Activated T-cell treated with anti-CD3 and anti-CD28 coated beads, Interleukin-2, amount 50 U/mL, for 48 hours (primary cell): ENCODE measurements at places on chromosomes 13 and 19.
A peak's percentile ranks its signal among the peaks of the same experiment; 100 is the strongest.

GRCh38 chr13:71477735-71478134 lies 389.3 kb downstream of the DACH1 start:
- no peak for DNase-seq

DNA sequence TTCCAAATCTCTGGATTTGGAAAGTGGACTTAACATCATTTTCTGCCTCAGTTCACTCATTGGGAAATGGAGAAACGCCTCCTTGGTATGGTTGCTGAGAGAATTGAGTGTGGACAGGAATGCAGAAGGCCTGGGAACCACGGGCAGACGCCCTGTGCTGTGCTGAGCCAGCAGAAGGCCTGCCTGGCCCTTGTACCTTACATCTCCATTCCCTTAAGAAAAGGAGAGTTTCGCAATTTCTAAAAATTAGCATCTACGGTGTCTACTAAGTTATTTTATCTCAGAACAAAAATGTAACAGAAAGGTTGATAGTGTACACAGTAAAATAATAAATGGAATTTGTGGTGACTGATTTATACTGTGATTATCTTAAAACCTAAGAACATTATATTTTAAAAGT lies 78.7 kb downstream of the IPO5 start:
- no peak for DNase-seq

DNA sequence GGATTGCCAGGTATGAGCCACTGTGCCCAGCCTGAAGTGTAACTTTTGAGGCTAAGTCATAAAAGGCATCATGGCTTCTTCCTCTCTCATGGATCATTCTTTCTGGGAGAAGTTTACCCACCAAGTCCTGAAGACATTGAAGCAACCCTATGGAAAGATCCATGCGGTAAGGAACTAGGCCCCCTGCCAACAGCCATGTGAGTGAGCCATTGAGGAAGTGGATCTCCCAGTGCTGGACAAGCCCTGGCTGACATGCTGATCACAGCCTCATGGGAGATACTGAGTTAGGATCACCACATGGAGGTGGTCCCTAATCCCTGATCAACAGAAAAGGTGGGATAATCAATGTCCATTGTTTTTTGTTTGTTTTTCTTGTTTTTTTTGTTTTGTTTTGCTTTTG lies 3.3 kb upstream of the NUDT19 start:
- DNase-seq: no peak

DNA sequence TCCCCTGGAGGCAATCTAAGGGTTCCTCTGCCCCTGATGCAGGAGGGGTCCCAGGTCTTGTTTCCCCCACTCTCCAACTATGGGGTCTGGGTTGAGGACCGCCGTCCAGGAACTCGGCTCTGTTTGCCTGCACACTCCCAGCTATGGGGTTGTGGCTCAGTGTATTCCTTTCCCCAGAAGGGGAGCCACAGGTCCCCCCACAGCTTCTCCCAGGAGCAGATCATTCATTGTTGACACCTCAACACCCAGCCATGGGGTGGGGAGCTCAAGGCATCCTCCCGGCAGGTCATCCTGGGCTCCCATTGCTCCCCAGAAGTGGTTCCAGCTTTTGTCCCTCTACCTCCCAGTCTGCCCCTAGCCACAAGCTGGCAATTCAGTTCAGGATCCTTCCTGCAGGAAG lies 975 bp downstream of the ZNF358 start:
- DNase-seq: no peak

GRCh38 chr13:26377038-26377437 lies 123.1 kb downstream of the CDK8 start:
- DNase-seq: peak; percentile 24

DNA sequence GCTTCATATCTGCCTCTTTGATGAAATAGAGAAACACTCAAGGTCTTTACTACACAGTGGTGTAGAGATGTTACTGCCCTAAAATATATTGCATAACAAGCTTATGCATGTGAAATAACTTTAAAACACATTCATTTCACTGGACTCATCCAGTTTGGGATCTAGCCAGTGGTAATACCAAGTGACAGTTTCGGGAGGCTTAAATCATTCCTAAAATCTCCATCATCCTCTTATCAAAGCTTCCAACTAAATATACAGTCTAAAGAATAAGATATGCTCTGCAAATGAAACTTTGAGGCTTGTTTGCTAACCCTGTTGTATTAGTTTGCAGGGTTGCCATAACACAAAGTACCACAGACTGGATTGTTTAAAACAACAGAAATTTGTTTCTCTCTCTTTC lies 52.8 kb downstream of the THSD1 start:
- DNase-seq: no peak

- DNase-seq: no peak
Measured at GRCh38 chr13:52905701-52906100, 57.3 kb upstream of the PCDH8 start.

DNA sequence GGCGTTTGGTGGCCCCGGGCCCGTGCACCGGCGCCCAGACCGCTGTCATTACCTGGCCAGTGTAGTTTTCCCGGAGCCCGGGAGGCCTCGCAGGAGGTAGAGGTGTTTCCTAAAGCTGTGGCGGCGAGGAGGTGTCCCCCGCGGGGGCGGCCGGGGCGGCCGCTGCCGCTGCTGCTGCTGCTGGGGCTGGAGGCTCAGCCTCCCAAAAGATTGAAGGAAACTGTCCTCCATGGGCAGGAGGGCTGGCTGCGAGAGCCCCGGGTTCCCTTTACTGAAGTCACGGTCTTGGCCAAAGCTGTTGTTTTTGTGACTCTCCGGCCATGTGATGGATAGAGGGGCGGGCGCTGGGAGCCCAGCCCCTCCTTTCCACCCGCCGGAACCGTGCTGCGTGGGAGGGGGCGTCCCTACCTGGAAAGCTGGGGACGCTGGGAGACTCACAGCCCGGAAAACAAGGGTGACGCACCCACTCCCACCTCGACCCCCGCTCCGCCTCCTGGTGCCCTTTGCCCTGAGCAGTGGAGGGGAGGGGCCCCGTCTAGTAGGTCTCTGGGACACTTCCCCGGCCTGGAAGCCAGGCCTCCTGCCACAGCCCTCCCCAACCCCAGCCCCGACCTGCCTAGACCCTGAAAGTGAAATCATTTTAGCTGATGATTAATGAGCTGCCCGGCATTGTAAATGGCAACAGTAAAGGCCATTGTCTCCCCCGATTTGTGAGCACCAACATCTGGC lies at the start of gene N4BP2L1:
Gene N4BP2L1, minus strand, starts transcription at position 279 of the 729 bp plus-strand sequence. Its CDS starts 48 bp downstream, at position 231.
- peak; percentile 91 for DNase-seq

- DNase-seq: no peak
Measured at GRCh38 chr13:49927755-49928154, 8.4 kb downstream of the SPRYD7 start.

- DNase-seq: peak; percentile 78
Measured at GRCh38 chr19:5967994-5968430, 9.9 kb downstream of the RANBP3 start.

DNA sequence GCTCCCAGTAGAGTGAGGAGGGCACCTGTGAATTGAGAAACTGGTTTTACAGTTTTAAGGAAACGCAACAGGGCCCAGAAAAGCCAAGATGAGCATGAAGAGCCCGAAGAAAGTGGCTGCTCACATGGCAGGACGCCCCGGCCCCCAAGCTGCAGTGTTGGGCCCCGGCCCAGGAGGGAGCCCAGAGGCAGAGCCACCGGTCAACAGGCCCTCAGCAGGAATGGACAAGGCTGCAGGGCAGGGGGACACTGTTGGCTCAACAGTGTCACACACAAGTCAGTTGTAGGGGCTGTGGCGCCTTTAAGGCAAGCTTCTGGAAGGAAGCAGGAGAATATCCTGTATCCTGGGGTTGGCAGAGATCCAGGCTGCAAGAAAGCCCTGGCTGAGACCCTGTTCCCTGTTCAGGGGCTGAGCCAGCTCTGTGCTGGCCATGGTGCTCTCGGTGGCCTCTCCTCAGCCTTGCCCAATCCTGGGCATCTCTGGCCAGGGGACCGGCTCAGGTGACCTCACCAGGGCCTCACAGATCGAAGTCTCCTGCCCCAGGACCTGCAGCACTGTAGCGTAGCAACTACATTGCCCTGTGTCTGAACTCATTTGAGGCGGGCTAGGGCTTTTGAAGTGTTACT lies 28.0 kb downstream of the UPF1 start:
- no peak for DNase-seq

DNA sequence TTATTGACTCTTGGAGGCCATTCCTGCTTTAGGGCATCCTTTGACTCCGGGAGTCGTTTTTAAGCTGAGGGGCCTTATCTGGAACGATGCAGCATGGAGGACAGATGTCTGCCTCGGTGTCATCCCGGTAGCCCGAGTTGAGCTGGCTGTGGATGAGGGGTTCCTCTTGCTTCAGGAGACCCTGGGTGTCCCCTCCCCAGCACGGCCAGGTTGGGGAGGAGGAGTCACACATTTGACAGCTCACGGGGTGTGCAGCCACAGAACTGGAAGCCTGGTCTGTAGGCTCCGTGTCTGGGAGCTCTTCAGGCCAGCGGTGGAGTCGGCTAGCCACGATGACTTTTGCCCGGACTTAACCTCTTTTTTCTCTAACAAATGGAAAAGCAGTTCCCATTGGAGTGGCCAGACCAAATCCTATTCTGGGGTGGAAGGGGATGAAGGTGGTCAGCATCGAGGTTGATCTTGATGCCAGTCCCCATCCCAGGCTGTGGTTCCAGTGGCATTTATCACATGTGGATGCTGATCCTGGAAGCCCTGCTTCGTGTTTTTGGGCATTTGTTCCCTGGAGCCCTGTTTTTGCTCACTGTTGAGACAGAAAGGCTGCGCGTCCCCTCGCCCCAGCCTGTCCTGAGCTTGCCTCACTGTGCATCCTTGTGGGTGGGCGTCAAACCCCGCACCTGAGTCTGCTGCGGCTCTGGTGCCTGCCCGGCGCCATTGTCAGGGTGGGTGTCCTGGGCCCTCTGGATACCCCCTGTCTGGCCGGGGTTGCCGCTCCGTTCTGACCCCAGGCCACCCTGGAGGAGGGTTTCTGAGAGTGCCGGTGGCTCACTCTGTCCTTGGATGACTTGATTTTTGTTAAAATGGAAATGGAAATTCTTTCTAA lies 12.0 kb downstream of the TFDP1 start:
- no peak for DNase-seq

DNA sequence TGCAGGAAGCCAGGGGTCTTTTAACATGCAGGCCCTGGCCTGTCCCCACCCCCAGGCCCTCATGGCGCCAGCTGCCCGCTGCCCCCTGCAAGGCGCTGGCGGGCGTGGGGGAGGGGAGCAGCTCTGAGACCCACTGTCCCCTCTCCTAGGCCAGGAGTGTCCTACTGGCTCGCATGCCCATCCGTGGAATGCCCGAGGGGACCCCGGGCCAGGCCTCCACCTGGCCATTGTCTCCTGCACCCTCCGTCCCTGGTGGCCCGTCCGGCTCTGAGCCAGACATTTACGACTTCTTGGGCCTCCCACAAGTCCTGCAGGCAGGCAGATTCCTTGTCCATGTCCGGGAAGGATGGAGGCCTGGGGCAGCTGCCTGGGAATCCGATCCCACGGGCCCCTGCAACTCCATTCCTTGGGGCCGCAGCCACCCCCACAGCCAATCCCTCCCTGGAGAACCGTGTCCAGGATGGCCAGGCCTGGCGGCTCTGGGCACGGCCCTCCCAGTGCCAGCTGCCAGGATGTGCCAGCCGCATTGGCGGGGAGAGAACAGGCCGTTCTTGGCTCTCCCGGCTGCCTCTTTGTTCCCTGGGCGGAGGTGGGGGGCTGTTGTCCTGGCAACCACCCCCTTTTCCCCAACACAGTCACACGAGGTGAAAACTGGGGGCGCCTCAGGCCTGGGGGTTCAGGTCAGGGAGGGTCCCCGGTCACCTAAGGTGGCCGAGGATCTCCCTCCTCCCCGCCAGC lies 10.5 kb upstream of the PLIN3 start:
- no peak for DNase-seq

DNA sequence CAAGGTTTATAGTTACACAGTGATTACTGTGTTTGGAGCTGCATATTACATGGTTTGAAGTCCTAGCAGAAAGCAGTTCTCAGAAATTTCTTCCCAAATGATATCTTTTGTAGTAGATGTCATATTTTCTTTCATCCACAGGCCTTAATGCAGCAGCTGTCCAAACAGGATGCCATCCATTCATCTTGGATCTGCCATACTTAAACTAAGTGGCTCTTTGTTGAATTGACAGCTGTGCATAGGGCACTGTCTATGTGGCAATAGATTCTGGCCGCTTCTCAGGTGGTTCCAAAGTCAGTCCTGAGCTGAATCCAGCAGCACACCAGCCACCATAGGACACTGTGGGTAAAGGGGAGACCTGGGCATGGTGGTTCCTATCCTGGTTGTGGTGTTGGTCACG lies 41.6 kb upstream of the SPRY2 start:
- no peak for DNase-seq

DNA sequence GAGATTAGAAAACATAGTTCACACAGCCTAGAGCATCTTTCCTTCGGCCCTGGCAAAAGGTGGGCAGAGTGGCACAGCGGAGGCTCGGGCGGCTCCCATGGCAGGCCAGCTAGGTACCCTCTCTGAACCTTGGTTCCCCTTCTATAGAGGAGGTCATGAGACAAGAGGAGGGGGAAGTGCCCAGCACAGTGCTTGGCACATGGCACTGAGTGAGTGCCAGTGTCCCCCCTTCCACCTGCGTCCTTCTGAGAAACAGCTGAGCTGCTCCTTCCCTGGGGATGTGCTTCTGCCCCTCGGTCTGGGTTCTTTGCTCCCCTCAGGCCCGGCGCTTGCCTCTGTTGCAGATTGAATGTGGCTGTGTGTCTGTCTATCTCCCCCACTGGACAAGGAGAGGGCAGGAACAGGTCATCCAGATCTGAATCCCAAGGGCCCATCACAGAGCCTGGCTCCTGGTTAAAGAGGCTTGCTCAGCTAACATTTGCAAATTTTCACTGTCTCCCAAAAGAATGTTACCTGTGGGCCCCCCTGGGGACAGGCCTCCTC lies 165.6 kb downstream of the USP12 start:
- DNase-seq: no peak

DNA sequence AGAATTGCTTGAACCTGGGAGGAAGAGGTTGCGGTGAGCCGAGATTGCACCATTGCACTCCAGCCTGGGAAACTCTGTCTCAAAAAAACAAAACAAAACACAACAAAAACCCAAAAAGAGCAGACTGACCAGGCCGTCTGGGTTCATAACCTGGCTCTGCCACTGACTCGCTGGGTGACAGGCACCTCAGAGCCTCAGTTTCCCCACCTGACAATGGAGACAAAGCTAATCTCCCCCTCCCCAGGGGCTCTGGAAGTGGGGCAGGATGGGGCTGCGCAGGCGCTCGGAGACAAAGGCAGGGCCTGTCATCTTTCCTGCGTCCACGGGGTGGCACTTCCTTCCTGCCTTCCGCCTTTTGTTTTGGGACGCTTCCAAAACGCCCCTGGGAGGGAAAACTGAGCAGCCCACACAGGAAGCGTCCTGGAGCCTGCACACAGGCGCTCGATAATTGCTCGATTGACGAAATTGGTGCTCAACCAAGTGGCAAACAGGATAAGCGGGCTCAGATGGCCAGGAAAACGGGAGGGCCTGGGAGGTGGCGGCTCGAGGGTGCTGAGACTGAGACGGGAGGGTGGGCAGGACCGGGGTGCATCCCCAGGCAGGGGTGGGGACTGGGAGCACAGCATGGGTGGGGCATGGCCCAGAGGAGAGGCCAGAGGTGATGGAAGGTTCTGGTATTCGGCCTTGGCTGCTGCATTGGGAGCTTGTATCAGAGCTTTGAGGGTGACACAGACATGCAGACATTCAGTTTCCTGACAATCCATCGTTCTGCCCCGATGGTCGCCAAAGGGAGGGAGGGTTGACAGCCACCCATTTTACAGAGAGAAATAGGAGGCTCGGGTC lies 17.8 kb downstream of the SPC24 start:
- peak; percentile 67 for DNase-seq

- no peak for DNase-seq
Measured at GRCh38 chr13:94596575-94596971, 621 bp upstream of the TGDS start.
